ENCODE measurements at places on chromosomes 12 and 14. TPM values are rescaled to one million over a fixed set of nuclear protein-coding genes. Genes with fewer than 3 reads are reported as not detected.

Gene SYCP3
- not detected for total RNA-seq

Gene RPS26
- total RNA-seq, result 48.7 TPM

Gene FAM186B
- total RNA-seq, result 0.33 TPM

Gene SLC6A12
- 1.2 TPM for total RNA-seq

Gene KRT86
- not detected for total RNA-seq

Gene CISTR
- total RNA-seq, result 2.1 TPM

Gene HVCN1
- 11.5 TPM for total RNA-seq

GRCh38 chr12:108833757-108834472 is 23.5 kb downstream of the SSH1 start:
- DNase-seq, result peak; percentile 86

- DNase-seq, result no peak
Observed at GRCh38 chr12:1965916-1966315, 38.3 kb downstream of the DCP1B start.

GRCh38 chr12:12979126-12979525 is 20.9 kb downstream of the HEBP1 start:
- no peak for DNase-seq

GRCh38 chr12:67358781-67359338 is 89.7 kb downstream of the CAND1 start:
- DNase-seq, result no peak

DNA sequence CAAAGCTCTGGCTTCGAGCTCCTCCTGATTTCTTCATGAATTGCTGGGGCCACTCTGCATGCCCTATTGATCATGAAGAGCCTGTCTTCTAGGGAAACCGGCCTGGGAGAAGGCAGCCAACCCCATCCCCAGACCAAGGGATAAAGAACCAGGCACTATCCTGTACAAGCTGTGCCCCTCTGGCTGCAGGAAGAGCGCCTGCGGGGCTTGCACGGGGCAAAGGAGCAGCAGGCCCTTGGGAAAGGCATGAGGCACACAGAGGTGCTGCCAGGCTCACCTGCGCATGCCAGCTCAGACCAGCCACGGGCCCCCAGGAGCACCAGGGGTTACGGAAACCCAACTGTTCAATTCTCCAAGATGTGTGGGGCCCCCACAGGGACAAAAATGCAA is 2.1 kb downstream of the ITPK1 start:
- no peak for DNase-seq

- no peak for DNase-seq
Observed at GRCh38 chr12:32864731-32865130, 31.8 kb downstream of the PKP2 start.

- no peak for DNase-seq
Observed at GRCh38 chr12:106897981-106898901, 57.5 kb upstream of the TMEM263 start.

GRCh38 chr12:50533971-50534370 is 29.2 kb downstream of the DIP2B start:
- DNase-seq, result no peak

GRCh38 chr12:42767326-42767954 is 177.9 kb upstream of the PRICKLE1 start:
- no peak for DNase-seq

- DNase-seq, result no peak
Observed at GRCh38 chr12:59928416-59928815, 332.6 kb downstream of the SLC16A7 start.

DNA sequence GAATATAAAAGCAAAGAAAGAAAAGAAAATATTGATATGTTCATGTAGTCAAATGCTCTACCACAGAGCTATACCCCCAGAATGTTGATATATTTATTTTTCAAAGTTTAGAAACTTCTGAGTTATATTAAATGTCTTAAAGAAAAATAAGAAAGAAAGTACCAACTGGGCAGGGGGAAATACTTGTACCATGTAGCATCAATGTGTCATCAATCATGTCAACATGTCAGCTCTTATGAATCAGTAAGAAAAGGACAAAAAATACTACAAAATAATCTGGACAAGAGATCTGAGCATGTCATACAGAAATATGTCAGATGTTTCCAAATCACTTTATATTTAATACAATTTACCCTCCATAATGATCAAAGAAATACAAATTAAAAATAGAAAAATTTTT is 595.1 kb upstream of the ATP2B1 start:
- no peak for DNase-seq

GRCh38 chr12:33205981-33206380 is 233.6 kb downstream of the SYT10 start:
- DNase-seq, result no peak
